GM23248 (cell line): ENCODE measurements at places on chromosomes 5 and 9.

GRCh38 chr9:136626740-136627642 is 35.7 kb upstream of the EGFL7 start:
- DNase-seq, result peak; percentile 26
- H3K4me1 ChIP-seq, result no peaks in the 10 kb centered on the region
- no peak overlapping the region for H3K27ac ChIP-seq

GRCh38 chr9:21770871-21771560 is 31.4 kb upstream of the MTAP start:
- peak; percentile 88 for DNase-seq
- peaks cover 14% of the 10 kb centered on the region for H3K4me1 ChIP-seq
- peak overlapping the region; percentile 30 for H3K4me3 ChIP-seq
- H3K27ac ChIP-seq, result peak overlapping the region; percentile 75
- no peaks in the 10 kb centered on the region for H3K36me3 ChIP-seq

DNA sequence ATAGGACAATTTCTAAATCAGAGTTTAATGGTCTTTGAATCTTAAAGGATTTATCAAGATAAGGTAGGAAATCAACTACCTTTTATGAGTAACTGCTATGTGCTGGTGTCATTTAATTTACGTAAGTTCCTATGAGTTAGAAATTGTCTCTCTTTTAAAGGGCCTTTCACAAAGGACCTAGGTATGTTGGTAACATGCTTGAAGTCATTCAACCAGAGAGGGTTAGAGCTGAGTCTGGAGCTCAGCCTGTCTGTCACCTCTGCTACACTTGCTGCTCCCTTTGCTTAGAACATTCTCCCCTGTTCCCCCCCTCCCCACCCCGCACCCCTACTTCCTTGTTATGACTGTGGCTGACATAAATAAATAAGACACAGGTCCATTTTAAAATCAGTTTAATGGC is 190.3 kb upstream of the SEMA6A start:
- no peaks in the 10 kb centered on the region for H3K36me3 ChIP-seq
- H3K27me3 ChIP-seq, result no peaks in the 10 kb centered on the region
- H3K4me1 ChIP-seq, result no peaks in the 10 kb centered on the region
- no peak overlapping the region for H3K4me3 ChIP-seq
- no peak for DNase-seq
- no peak overlapping the region for H3K27ac ChIP-seq

- DNase-seq, result no peak
- H3K4me3 ChIP-seq, result no peak overlapping the region
- no peaks in the 10 kb centered on the region for H3K27me3 ChIP-seq
- H3K36me3 ChIP-seq, result no peaks in the 10 kb centered on the region
- no peak overlapping the region for H3K27ac ChIP-seq
- peaks cover 29% of the 10 kb centered on the region for H3K4me1 ChIP-seq
Measured at GRCh38 chr5:139406963-139407362, 3.1 kb upstream of the SPATA24 start.

DNA sequence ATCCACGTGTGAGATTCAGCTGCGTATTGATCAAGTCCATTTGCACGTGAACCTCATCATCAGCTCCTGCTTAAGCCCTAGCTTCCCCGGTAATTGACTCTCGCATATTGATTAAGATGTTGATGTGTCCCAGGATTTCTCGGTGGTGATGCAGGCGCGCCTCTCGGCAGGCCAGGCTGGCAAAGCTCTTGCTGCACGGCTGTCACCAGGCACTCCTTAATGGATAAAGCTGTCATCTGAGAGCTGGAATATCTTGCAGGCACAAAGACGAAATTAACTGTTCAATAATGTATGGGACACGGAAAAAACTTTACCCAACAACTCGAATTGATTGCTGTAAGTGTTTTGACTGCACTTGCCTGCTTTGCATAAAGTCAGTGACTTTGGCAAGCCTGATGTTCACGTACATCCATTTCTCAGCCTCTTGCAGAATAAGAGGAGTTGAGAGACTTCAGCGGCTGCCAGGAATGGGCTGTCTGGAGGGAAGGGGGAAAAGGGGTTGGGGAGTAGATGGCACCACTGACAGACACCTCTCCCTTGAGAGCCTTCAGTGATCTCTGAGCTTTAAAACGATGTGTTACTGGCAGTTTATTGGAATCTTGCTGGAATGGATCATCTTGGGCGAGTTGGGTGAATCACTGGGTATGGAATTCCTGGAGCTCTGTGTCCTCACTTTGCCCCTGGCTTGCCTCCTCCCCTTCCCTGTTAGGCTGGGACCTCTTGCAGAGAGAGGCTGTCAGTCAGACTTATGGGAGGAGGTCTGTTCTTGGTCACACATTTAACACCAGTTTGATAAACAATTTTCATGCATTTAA is 650.3 kb downstream of the CCDC171 start:
- H3K4me3 ChIP-seq, result peak overlapping the region; percentile 35; the same call in 1 of the 2 replicates
- peak; percentile 88 for DNase-seq
- peak overlapping the region; percentile 50 for H3K27ac ChIP-seq
- H3K4me1 ChIP-seq, result peaks cover 24% of the 10 kb centered on the region

- peak; percentile 65 for DNase-seq
- H3K4me1 ChIP-seq, result 0 out of 2 replicates have a peak, but pooled peaks cover 3% of the 10 kb centered on the region
- H3K27me3 ChIP-seq, result no peaks in the 10 kb centered on the region
Measured at GRCh38 chr5:128436749-128437188, 101.3 kb downstream of the FBN2 start.

- no peaks in the 10 kb centered on the region for H3K36me3 ChIP-seq
- H3K27ac ChIP-seq, result no peak overlapping the region
- H3K4me3 ChIP-seq, result no peak overlapping the region
- H3K4me1 ChIP-seq, result peaks cover 12% of the 10 kb centered on the region
Measured at GRCh38 chr5:136802383-136802782, 437.0 kb upstream of the TRPC7 start.

DNA sequence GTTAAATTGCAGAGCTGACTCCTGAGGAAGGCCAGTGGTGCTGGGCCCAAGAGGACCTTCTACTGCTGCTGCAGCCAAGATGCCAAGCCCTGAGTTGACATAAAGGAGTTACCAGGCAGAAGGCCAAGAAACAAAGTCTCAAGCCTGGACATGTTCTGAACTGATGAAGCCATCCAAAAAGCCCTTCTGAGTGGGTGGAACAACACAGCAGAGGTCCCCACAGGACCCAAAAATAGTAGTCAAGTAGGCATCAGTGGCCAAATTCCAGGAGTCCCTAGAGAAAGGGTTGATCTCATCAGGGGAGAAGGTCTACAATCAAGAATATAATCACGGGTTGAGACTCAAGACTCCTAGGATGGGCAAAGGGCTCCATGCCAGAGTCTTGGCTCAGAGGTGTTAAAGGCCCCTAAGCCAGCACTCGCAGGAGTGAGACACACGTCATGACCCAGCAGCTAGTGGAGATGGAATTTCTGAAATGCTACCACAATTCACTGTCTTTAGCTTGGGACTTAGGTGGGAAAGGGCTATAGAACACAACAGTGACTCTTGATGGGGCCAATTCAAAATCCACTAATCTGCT is 119.7 kb downstream of the FANCC start:
- H3K27ac ChIP-seq, result no peak overlapping the region
- H3K4me3 ChIP-seq, result no peak overlapping the region
- peaks cover 11% of the 10 kb centered on the region; the same call in 1 of the 2 replicates for H3K4me1 ChIP-seq
- no peaks in the 10 kb centered on the region for H3K36me3 ChIP-seq
- peak; percentile 31 for DNase-seq
- no peaks in the 10 kb centered on the region for H3K27me3 ChIP-seq
